ENCODE measurements at places on chromosomes 5 and 9.

- no peak for DNase-seq
Measured at GRCh38 chr5:34684281-34684979, 28.3 kb downstream of the RAI14 start.

DNA sequence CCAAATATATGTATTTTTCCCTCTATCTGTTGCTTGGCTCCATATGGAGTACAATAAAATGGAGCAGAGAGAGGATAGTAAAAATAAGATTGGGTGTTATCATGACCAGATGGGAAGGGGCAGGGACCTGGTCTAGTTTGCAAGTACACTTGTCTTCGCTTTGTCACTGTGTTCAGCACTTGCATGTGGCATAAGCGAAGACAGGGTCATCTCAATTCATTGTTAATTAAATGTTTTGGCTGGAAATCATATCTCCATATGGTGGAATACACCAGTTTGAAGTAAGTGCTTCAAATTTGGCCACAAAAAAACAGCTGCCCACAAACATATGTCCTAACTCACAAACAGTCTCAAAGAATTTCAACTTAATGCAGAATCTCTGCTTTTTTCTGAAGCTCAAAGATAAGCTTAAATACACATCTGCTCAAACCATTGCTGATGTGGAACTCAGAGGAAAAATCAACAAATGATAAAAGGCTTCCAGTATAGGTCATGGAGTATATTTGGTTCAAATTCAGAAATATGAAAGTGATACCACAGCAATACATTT, 865.4 kb downstream of the TLE4 start:
- DNase-seq = no peak

GRCh38 chr5:135833961-135834638, 363 bp upstream of the SLC25A48 start:
- no peak for DNase-seq

- DNase-seq = no peak
Measured at GRCh38 chr9:128304136-128304970, 17.9 kb downstream of the TRUB2 start.

DNA sequence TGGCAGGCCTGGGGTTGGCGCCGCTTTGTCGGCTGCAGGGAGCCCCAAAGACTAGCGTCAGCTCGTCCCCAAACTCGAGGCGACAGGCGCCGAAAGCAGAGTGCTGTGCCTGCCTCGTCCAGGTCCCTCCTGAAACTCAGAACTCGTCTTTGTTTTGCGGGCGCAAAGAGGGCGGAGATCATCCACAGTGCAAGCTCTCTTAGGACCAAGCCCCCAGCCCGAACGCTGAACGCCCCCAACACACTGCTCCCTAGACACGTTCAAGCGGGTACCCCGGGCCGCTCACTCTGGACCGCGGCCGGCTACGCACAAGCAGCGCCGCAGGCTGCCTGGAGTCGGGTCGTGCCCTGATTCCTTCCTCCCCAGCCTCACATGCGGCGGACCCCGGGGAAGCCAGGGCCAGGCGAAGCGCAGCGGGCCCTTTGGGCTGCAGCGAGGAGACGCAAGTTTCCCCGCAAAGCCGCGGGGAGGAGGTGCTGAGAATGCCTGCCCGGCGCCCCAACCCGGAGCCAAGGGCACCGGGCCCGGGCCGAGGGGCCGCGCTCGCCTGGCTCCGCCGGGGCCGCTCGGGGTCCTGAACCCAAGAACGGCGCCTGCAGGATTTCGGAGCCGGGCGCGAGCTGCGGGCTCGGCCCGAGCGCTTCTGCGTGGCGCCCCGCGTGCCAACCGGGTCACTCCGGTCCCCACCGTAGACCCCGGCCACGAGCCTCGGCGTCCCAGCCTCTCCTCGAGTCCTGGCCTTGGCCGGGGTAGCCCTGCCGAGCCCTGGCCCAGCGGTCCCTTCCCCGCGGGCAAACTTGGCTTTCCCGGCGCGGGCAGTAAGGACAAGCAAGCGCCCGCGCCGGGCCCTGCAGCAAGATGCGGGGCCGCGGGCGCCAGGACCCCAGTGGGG, 738 bp downstream of the FSTL4 start:
- DNase-seq = no peak

GRCh38 chr5:54603372-54603771, 85.8 kb downstream of the SNX18 start:
- DNase-seq = no peak

GRCh38 chr9:132762896-132763295, 92.6 kb downstream of the GTF3C4 start:
- no peak for DNase-seq

DNA sequence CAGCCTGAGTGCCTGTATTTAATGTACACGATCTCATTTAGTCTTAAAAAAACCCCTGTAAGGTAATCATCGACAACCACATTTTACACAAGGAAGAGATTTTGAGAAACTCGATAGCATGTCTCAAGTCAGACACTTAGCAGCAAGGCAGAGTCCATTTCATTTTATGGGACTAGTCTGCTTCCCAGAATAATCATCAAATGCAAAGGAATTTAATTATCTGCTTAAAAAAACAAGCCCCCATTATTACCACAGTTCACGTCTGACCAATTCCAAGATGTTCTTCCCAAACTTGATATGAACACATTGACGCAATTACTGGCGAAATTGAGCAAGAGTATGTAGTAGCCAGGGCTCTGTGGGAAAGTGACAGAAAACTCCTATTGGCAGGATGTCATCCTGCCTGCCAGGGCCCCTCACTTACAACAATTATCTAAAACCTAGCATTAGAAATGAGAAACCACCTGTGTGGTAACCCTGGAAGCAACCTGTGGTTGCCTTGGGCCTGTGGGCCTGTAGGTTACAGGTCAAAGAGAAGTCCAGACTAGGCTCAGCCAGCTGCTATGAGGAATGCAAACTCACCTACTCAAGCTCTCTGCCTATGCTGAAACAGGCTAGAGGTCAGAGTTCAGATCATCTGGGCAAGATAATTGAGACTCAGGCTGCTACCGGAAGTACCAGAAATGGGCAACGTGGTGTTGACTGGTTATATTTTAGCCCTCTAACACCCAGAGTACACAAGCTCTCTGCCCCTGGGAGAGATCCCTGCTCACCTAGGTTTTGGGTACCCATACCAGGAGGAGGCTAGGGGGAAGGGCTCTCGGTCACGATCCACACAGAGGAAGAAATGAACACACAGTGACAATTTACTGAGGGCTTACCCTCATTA, 1.6 kb downstream of the B4GALT1 start:
- no peak for DNase-seq

- no peak for DNase-seq
Measured at GRCh38 chr5:135729321-135729786, 105.1 kb upstream of the SLC25A48 start.

DNA sequence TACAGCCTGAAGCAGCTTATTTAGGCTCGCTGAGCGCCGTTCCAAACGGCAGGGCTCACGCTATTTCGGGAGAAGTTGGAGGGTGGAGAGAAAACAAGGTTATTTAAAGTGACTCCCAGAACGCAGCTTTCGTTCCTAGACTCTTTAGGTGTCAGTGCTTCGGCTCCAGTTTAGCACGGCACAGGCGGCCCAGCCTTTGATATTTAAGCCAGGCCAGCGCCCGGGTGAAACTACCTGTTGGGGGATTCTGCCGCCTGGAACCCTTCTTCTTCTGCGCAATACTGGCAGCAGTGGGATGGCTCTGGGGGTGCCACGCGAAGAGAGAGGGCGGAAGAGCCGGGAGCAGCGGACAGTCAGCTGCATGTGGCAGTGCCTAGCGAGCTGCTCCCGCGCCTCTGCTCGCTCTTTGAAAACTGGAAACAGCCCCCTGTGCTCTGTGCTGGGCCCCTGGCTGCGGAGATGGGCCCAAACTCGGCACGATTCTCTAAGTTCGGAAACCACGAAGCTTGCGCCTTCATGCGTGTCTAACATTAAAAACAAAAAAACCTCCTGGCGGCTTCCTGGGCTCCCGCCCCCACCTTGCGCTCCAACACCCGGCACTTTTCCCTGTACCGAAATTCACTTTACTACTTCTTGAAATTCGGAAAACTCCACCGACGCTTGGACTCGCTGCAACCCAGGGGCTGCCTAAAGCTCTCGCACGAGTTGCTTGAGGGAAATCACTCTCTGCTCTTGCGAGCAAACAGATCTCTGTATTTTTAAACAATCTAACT, 34.6 kb upstream of the NFIB start:
- DNase-seq = no peak

DNA sequence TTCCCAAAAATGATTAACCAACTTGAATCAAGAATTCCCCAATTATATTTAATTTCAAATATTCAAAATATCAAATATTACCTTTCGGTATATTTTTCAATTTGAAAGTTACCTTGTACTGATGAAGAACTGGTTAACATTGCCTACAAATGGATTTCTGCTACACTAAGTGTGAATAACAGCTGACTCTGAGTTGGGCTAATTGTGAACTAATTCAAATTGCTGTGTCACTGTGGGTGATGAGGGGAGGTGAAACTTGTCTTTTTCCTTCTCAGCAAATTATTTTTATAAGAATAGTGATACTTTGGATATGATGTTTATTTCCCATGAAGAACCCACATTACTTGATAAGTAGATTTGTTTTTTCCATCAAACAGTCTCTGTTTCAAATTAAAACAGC, 103.4 kb upstream of the RPS23 start:
- DNase-seq = no peak

DNA sequence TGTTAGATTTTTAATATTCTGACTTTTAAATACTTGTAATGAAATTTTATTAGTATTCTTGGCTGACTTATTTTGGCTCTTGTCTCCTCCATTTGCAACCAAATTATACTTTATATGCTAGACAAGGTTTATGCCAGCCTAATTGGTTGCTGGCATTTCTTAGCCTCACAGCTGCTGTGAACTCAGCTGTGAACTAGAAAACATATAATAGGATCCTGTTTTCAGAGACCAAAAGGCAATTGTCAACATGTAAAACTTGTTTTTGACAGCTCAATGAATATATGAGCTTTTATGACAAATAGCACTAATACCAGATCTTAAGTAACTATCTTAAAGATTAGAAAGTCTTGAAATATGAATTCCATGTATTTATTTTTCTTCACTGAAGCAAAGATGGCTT, 25.9 kb downstream of the KIF2A start:
- no peak for DNase-seq

DNA sequence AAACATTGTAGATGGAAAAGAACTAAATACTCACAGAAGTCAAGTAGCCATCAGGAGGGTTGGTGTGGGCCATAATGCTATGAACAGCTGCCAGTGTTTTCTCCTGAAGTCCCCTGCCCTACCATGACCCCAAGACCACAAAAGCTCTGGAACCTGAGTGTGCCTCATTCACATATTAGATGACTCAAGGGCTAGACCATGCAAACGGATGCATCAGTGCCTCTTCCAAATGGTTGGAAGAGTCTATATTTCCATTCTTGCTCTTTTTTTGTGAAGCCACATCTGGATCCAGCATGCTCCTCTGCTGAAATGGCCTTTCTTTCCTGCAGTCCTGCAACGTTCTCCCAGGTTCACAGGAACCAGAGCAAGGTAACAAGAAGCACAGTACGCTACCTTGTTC, 136.6 kb upstream of the EPB41L4A start:
- DNase-seq = no peak

DNA sequence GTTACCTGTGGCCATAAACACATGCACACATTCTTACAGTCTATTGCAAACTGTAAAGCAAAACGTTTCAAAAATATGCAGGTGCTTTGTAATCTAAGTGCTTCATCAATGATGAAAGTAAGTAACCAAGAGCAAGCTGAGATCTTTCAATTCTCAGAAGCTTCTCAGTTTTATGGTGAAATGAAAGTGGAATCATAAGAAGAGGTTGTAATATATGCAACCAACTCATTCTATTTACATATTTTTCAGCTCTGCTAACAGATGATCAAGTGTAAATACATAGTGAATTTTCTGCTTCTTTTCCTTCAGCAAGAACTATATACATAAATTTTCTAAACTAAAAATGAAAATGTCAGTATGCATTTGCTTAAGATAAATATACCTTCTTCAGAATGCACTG, 33.1 kb upstream of the PRDM9 start:
- DNase-seq = no peak

DNA sequence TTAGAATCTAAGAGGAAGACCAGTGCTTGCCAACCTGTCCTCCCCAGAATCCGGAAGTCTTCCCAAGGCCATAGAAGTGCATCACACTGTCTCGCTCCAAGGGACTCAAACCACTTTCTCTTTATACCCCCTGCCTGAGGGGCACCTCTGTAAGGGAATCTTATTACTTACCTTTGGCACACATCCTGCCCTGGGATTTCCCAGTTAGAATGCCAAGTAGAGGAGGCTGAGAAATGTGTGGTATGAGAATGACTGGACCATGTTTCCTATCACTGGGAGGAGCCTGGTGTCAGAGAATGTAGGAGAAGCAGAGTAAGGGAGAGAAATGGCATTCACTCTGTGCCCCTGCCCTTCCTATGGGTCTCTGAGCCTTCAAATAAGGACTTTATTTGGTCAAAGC, 85.8 kb downstream of the AOPEP start:
- DNase-seq = no peak

GRCh38 chr5:14453481-14453880, 128.1 kb upstream of the OTULINL start:
- DNase-seq = no peak

GRCh38 chr9:97176206-97176605, 131.3 kb upstream of the CCDC180 start:
- no peak for DNase-seq

GRCh38 chr9:12884736-12885395, 110.0 kb downstream of the LURAP1L start:
- no peak for DNase-seq
